GM12892 (cell line): ENCODE measurements at places on chromosomes 12 and 14.

DNA sequence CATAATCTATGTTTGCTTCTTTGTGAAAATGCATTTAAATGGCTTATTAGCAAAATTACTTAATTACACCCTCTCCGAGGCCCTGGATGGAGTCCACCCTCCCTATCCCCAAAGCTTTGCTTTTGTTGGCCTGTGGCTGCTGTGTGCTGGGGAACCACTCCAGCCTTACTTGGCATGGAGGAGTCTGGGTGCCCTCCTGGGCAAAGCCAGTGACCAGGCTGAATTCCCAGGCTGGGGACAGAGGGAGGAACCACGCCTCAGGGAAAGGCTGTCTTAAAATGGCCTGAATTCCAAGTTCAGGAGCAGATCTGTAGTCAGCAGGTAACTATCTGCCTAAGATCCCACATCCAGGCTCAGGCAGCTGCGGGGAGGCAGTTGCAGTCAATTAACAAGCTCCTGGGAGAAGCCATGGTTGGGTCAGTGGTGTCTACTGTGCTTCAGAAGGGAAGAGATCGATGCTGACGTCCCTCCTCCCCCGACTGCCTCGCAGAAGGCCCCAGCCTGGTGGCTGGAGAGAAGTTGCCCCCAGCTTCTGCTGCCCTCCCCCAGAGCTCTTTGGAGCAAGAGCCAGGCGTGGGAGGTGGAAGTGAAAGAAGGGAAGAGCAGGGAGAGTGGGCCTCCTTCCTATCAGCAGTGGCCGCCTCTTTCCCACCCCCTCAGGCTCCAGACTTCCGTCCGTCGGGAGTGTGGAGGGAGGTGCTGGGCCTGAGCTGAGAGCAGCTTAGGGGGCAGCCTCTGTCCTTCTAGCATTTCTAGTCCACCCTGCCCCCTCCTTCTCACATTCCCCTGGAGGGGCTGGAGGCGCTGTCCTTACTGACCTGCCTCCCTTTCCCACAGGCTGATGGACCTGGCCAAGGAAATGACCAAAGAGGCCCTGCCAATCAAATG, 11.3 kb downstream of the VASH1 start:
- no peak for DNase-seq

DNA sequence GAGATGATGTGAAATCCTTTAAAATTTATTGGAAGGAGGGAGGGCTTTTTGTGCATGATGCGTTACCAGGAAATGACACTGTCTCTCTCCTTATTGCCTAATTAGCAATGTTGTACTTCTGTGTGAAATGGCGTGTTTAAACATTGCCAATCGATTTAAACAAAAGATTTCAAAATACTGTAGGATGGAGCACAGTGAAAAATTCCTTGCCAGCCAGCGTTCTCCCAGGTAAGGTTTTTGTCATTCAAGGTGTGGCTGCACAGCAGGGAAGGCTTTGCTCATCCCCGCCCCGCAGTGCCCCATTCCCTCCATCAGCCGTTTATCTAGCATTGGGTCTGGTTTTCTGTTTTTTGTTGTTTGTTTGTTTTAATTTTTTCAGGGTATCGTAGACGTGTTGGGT, 137.3 kb downstream of the CACNA1C start:
- DNase-seq = no peak

DNA sequence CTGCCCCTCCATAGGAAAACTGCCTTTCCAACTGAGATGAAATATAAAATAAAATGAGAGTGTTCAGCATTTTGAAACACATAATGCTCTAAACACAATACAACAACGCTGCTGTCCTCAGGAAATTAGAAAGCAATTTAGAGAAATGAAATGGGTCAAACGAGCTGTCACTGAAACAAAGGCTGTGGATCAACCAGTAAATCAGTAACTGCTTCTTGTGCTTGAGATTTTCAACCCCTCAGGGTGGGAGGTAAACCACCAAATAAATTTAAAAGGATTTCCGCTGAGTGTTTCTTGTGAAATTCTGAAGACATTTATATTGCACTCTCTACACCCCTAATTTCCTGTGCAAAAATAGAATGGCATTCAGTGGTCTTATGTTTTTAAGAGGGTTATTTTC, 657.1 kb upstream of the SEL1L start:
- no peak for DNase-seq

DNA sequence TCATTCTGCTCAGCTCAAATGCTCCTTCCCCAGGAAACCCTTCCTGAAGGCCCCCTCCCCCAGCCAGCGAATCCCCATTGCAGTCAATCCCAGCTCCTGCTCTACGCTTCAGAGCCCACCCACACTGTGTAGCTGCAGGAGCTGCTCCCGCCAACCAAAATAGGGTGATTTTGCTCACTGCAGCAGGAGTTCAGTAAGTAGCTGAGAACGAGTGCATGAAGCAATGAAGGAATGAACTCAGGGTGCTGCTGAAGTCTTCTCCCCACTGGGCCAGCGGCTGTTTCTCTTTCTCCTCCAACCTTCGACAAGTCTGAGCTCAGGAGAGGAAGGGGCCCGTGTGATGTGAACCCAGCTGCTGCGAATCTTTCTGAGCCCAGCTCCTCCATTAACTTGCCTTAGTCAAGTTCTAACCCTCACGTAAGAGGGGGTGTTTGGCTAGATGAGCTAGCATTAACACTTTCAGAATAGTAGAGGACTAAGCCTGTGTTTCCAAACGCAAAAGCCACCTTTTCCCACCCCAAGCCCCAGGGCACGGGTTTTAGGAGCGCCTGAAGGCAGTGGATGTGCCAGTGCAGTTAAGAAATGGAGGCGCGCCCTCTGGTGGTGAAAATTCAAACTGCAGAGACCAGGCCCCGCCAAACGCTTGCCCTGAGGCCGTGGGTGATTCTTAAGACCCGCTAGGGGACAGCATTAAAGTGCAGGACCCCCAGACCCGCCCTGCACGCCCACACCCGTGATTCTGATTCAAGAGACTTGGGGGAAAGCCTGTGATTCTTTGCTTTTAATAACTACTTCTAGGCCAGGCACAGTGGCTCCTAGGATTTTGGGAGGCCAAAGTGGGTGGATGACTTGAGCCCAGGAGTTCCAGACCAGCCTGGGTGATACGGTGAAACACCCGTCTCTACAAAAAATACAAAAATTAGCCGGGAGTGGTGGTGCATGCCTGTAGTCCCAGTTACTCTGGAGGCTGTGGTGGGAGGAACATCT, 11.9 kb upstream of the SERPINA4 start:
- DNase-seq = peak; percentile 44

DNA sequence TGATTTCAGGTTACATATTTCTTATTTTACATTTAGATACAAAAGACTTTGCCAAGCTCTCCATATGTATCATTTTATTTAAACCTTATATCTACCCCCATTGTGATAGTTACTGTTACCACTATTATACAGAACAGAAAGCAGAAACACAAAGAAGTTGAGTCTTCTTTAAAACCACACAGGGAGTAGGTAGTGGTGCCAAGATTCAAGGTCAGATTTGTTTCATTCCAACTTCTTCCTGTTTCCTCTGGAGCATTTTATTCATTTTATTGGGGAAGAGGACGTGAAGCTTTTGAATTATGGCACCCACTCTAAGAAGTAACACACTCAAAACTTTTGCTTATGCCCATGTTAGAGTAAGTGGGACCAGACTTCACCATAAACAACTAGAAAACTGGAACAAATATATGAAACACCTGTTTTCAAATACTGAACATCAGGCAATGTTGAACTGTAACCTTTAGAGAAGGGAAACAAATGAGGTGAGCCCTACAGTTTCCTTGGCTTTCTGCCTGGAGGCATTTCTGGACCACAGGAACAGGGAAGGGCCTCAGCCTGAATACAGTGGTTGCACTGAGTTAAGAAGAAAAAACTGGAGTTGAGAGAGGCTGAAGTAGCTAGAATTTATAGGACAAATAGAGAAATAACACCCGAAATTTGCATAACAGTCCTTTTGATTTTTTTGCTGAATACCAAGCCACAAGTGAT, 160.4 kb upstream of the SSTR1 start:
- no peak for DNase-seq

GRCh38 chr14:56023661-56024081, 94.5 kb upstream of the PELI2 start:
- DNase-seq = no peak

DNA sequence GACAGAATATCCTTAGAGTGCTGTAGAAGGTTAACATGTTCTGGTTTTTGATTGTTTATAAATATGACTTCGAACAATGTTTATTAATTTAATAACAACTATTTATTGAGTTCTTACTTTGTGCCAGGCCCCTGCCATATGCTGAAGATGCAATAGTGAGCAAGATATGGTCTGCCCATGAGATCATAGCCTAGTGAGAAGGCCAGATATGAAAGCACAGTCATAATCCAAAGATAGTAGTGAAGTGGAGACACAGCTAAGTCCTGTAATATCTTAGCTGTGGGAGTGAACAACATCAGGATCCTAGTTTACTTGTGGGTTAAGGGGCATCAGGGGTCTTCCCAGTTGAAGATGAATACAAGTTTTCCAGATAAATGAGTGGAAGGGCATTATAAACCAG, 189.4 kb upstream of the FBXO33 start:
- no peak for DNase-seq
